ENCODE measurements at places on chromosomes 6 and 20.

DNA sequence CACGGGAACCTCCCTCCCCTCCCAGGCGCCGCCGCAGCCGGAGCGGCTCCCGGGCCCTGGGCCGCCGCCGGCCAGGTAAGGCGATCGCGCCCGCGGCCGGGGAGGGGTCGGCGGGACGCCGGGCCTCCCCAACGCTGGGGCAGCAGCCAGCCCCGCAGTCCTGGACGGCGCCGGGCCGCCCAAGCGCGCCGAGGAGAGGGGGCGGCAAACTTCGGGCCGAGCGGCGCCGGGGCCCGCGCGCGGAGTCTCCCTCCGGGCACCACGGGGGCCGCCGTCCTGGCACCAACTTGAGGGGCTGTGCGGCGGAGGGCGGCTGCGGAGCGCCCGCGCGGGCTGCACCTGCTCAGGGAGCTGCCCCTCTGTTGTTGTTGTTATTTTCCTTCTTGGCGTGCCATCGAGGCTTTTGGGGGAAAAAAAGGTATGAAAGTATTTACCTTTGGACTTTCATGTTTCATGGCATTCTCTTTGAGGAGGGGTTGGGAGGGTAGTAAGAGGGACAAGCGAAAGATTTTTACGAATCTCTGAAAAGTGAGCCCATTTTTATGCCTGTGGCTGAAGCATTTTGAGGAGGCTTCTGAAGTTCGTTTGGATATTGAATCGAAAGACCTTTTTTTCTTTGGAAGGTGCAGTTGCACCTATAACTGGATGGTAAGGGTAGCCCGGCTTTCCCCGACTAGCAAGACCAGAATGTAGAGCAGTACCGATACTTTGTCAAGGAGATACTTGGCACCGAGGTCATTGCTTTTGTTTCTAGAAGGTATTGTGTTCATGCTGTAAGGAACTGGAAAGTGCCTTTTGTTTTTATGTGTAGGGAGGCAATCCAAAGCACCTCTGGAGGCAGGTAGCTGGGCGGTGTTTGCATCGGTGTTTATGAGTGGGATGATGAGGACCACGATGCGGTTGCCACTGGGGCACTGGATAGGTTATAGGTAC lies at the start of gene RNF182:
Gene RNF182 (plus strand): TSS at position 4 of the 933 bp plus-strand sequence. CDS start 52,168 bp downstream, outside the sequence.
- DNase-seq: no peak

GRCh38 chr20:60695226-60696000 lies 556.6 kb upstream of the CDH4 start:
- no peak for DNase-seq

DNA sequence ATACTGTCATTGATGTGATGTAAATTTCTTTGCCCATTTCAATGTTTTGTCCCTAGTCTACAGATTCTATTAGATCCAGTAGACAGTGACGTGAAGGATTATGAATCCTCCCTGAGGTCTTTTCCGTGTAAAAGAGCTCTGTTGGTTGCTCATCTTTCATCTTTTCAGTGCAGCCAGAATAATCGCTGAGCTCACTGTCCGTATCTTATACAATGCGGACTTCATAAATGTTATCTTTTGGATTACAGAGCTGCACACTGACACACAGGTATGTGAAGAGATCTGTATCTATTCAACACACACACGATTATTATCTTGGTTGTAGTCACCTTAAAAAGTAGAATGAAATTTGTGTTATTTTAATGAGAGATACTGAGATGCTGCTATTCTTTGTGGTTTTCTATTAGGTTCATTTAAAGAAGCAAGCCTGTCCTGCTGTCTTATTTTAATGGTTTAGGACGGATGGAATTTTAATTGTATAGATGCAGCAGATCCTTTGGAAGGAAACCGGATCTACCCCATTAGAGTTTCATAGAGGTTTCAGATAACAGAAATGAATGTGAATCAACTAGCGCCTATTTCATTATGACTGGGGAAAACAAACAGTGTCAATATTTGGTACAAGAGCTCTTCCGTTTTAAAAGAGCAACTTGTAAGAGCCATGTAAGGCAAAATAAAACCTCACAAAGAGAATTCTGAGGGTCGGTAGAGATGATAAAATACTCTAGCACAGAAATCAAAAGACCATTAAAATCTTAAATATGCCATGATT lies 79.4 kb downstream of the BMP6 start:
- DNase-seq: no peak

DNA sequence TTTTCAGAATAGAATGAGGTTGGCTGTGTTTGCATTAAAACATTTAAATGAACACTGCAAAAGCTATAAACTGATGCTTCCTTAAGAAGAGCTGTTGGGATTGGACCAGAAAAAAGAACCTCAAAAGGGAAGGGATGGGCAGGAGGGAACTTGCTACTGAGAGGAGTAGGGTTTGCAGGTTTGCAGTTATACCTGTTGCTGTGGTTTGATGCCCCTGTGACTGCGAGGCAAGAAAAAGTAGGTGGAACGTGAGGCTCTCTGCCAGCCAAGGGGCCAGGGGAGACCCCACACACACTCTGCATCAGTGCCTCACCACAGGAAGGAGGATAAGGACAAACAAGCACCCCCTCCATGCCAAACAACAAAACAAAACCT lies 197.2 kb downstream of the BCAS1 start:
- no peak for DNase-seq

DNA sequence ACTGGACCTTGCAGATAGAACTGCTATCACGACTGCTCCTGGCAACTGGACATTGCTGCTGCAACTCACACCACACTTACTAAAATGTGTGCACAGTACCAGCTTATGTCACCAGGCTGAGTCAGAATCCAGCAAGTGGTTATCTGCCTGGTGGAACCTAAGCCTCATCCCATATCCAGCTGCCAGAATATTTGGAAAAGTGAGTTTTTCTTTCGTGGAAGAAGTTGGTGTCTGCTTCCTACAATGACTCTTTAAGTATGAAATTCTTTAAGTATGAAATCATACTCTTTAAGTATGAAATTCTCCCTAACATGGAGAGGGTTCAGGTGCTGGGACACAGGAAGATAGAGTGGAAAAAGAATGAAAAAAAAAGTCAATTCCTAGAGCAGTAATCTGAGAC lies 16.4 kb upstream of the POLR1H start:
- DNase-seq: no peak

DNA sequence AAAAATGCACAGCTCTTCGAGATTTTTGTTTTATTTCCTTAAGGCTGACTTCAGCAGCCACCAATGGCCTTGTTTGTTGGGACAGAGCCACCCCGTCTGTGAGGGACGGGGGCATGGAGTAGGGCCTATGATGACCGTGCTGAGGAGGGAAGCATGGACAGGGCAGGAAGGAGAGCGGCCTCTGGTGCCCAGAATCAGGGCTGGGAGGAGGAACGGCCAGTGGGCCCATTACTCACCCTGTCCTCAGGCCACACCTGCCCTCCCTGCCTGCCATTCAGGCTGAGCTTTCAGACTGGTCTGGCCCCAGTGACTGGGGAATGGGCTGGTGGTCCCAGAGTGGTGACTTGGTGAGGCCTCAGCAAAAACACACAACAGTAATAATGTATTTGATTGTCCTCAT lies 104.4 kb downstream of the SMOC2 start:
- DNase-seq: no peak
